NCI-H2227 treated with DMSO at 0.1 percent for 48 hours (cell line): ENCODE measurements at places on chromosomes 1 and 21.

DNA sequence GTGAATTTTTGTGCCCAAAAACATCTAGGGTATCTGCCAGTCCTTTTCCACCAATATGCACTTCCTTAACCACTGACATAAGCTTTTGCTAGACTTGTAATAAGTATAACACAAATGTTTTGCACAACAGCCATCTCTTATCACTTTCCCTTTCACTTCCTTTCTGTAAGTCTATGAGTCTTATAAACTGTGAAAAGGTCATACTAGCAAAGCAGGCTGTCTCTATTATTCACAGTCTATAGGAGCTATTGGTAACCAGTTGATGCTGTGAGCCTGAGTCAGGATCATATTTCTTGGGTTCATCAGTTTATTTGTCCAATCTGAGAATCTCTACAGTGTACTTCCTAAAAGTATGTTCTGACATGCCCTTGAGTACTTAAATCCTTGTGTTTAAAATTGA, 172.6 kb downstream of the CHRM3 start:
- DNase-seq = no peak

GRCh38 chr1:229479660-229480399, 28.3 kb downstream of the NUP133 start:
- no peak for DNase-seq

DNA sequence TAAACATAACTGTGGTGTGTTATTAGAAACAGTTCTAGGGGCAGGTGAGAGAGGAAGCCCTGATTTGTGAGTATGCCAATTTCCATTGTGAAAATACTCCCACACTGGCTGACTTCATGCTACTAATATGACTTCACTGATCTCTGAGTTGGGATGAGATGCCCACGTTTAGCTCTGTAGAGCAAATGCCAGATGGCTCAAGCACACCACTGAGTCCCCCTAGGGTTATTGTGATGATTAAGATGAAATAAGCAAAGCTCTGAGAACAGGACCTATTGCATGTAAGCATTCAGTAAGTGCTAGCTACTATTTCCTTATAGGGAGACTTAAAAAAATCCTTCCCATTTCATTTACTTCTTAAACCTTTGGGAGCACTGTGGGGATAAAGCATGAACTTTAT, 117.6 kb downstream of the CENPF start:
- DNase-seq = no peak

- no peak for DNase-seq
Measured at GRCh38 chr1:75785320-75785982, 605 bp upstream of the RABGGTB start.

DNA sequence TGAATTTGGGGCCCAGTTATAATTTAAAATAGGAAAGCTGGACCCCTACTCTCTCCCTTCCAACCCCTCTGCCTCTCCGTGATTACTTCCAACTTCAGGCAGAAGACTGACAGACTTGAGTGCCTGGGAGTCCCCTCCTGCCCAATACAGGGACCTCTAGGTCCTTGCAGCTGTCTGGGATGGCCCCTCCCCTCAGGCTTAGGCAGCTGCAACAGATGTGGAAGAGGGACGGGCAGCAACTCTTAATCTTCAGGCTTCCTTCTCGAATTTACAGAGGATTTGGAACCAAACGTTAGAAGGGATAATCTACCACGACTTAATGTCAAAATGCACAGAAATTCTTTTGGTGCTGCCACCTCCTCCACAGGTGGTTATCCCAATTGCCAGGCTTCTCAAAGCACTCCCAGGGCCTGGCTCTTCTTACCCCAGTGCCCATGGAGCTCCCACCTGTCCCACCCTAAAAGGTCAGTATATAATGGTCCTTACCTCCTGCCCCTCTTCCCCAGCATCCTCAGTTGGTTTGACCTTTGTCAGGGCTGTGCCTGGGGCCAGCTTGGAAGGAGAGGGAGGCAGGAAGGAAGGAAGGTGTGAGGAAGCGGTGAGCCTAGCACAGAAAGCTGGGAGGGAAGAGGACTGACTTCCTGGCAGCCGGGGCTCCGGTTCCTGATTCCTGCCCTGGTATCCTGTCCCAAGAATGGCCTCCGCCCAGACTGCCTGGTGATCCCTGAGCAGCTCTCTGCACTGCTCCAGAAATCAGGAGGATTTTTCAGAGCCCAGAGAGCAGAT, 2.8 kb downstream of the PEA15 start:
- no peak for DNase-seq

GRCh38 chr1:225880222-225880588, 2.0 kb downstream of the TMEM63A start:
- no peak for DNase-seq

- DNase-seq = no peak
Measured at GRCh38 chr1:108850929-108851328, 6.0 kb downstream of the AKNAD1 start.
